CD4-positive, alpha-beta T cell treated with Interferon alpha-2 for 1 hour (primary cell): ENCODE measurements at places on chromosomes 13 and 19.

DNA sequence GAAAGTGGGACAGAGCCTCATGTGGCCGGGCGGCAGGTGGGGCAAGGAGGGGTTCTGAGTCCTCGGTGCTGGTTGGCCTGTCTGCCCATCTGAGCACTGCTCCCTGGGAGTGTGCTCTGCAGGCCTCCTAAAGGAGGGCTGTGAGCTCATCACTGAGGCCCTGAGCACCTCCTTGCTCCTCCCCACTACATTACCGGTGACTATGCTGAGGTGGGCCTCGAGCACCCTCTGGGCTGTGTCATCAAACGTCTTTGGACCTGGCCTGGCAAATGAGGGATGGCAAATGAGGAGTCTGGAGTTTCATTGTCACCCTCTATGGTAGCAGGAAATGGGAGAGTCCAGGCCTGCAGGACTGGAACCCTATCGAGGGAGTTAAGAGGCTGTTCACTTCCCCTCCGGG, 38.8 kb upstream of the ZNF429 start:
- no peak for DNase-seq

GRCh38 chr13:100594731-100595130, 6.1 kb upstream of the GGACT start:
- DNase-seq: no peak

DNA sequence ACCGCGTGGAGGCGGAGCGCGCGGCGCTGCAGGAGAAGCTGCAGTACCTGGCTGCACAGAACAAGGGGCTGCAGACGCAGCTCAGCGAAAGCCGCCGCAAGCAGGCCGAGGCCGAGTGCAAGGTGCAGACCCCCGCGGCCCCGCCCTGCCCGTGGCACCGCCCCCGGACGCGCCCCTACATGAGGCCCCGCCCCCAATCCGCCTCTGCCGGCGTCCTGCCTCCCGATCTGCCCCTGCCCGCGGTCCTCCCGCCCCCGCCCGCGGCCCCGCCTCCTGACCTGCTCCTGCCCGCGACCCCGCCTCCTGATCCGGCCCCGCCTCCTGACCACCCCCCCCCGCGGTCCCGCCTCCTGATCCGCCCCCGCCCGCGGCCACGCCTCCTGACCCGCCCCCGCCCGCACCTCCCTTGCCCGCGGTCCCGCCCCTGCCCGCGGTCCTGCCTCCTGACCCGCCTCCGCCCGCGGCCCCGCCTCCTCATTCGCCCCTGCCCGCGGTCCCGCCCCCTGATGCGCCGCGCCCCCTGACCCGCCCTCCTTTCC, 11.7 kb downstream of the PRR36 start:
- peak; percentile 81 for DNase-seq

DNA sequence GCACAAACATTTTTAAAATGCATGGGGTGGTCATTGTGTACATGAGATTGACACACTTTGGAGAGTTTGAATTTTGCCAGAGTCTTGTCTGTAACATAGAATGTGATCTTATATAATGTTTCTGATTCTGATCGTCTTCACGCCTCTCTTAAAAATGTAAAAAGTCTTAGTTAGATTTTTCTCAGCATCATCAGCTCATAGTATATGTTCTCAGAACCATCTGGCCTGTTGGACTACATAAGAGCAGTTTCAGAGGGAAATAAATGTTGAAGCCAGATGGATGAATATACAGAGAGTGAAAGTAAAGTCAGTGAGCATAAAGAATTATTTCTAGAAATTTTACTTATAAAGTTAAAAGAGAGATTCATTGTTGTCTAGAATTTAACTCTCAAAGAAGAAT, 789.9 kb upstream of the MIR17HG start:
- no peak for DNase-seq

DNA sequence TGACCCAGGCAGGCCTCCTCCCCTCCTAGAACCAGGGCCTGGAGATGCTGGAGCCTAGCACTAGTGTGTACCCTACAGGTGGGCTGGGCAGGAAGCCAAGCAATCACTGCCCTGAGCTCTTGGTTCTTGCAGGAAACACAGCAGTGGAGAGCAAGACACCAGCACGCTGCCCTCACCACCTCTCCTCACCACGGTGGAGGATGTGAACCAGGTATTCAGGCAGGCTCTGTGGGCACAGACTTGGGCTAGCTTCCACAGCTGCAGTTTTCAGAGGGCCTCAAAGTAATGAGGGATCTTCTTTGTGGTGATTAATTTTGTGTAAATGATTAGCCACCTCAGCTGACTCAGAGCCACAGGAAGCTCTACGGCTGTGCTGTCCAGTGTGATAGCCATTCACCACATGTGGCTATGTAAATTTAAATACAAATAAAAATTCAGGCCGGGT, 13.6 kb upstream of the GPI start:
- no peak for DNase-seq

GRCh38 chr19:1780272-1780958, 27.1 kb downstream of the ONECUT3 start:
- no peak for DNase-seq

DNA sequence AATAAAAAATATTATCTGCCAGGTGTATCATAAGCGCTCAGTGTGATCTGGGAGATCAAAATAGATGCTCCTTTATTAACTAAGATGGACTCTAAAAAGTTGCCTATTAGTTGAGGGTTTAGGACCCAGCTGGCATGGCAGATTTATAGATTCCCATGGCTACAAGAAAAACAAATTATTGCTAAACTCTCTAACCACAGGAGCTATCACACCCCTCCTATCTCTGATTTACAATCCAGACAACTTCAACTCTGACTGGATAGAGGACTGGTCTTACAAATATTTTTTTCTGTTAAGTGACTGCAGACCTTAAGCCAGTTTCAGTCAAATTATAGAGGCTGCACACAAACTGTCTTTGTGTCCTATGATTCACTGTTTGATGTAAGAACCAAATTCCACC, 45.4 kb upstream of the MYCBP2 start:
- DNase-seq: no peak

- DNase-seq: no peak
Measured at GRCh38 chr13:113965968-113966884, 7.7 kb downstream of the C13orf46 start.

DNA sequence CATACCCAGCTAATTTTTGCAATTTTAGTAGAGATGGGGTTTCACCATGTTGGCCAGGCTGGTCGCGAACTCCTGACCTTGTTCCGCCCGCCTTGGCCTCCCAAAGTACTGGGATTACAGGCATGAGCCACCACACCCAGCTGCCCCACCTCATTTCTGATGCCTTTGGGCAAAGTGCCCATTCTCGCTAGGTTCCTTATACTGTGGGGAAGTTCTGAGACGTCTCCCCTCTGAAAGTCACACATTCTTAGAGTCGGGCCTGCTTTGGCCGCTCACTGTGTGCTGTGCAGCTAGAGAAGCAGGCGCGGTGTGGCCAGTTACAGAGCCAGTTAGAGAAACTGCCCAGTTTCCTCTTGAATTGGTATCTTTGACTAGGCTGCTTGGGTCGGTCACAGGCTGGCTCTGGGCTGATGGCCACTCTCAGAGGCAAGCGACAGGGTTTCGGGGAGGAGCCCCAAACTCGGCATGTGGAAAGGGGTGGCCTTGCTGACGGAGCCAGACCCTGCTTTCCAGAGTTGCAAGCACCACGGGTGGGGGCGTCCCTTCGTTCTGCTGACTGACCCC, 18.0 kb downstream of the PRAM1 start:
- peak; percentile 20 for DNase-seq

DNA sequence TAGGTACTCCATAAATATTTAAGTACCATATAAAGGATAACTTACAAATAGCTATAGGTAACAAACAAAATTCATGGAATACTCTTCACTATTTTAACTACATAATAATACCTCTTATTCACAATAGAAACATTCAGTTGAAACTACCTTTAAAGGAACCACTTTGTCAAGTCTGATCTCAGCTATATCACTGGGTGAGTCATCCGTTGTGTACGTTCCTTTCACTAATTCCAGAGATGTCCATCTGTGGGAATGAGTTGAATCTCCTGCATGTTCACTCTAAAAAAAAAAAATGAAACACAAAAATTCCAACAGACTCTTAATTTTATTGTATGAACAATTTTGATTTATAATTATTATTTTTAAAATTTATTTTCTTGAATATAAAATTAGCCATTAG, 149.4 kb upstream of the FBXL3 start:
- DNase-seq: no peak

GRCh38 chr13:110915057-110915873, at the start of gene ANKRD10:
ANKRD10 (minus strand) TSS chr13:110915069; CDS start chr13:110914934, 135 bp downstream.
- peak; percentile 95 for DNase-seq

DNA sequence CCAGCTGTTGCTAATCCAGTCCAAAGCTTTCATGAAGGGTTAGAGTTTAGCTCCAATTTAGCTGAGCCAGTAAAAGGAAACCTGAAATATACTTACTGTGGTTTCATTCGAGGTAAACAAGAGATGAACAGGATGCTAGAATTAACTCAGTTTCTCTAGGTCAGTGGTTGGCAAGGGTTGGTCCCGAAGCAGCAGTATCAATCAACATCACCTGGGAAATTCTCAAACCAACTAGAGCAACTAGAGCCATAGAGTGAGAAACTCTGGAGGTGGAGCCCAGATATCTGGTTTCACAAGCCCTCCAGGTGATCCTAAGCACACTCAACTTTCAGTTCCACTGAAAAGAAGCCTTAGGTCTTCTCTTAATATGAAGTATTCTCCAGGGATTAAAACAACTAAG, 376.7 kb downstream of the OXGR1 start:
- no peak for DNase-seq

DNA sequence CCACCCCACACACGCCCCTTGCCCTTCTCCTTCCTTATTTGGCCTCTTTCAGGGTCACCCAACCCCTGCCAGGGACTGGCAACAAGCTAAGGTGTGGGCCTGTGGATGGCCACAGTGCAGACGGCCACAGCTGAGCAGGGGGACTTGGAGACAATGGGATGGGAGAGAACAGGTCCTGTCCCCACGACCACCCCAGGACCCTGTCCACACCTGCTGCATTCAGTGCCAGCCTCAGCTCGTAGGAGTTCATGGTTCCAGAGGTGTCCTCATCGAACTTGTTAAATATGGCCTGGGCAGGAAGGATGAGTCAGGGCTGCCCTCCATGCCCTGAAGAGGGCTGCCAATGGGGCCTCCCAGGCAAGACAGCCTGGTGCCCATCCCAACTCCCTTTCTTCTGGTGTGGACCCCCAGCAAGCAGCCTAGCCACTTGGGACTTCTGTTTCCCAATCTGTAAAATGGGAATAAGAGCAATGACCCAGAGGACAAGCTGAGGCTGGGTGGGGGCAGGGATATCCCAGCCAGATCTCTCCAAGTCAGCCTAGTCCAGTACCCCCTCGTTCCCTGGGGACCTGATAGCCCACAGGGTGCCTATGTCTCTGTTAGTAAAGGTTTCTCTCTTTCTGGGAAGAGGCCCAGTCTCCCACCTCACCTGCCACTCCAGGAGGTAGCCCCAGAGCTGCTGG, 10.6 kb downstream of the CAPN12 start:
- DNase-seq: no peak
